ENCODE measurements at places on chromosomes 6 and 20. TPM values are rescaled to one million over a fixed set of nuclear protein-coding genes. Genes with fewer than 3 reads are reported as not detected.

Gene CHMP4B
- total RNA-seq = 51.4 TPM

Gene DEF6
- total RNA-seq = 0.19 TPM

Gene GSTA3
- not detected for total RNA-seq

Gene RNF182
- total RNA-seq = 15.3 TPM

Gene ZBTB24
- total RNA-seq = 13.9 TPM

Gene POLH
- 17.0 TPM for total RNA-seq

Gene LST1
- not detected for total RNA-seq

Gene EBF4
- total RNA-seq = 1.9 TPM

Gene JPH2
- not detected for total RNA-seq

Gene CD24
- total RNA-seq = 330 TPM

Gene EMILIN3
- 3.5 TPM for total RNA-seq

Gene MEI4
- 1.0 TPM for total RNA-seq

Gene DDX27
- total RNA-seq = 29.1 TPM

Gene KHDC1L
- total RNA-seq = 1.9 TPM

Gene ECT2L
- not detected for total RNA-seq

Gene LRRN4
- total RNA-seq = not detected

Gene BFSP1
- not detected for total RNA-seq

Gene MUCL3
- 0.03 TPM for total RNA-seq

Gene MED23
- 37.3 TPM for total RNA-seq

Gene OTOR
- total RNA-seq = not detected

Gene ENPP5
- total RNA-seq = 9.1 TPM

Gene NKAIN4
- 9.7 TPM for total RNA-seq

Gene PACRG
- 0.30 TPM for total RNA-seq

Gene ULBP1
- 0.40 TPM for total RNA-seq

Gene BNIP5
- not detected for total RNA-seq

Gene PHACTR3
- total RNA-seq = 0.22 TPM

Gene DSP
- 38.3 TPM for total RNA-seq

Gene PAK5
- total RNA-seq = 1.6 TPM
